ENCODE measurements at places on chromosomes 7 and 10.

DNA sequence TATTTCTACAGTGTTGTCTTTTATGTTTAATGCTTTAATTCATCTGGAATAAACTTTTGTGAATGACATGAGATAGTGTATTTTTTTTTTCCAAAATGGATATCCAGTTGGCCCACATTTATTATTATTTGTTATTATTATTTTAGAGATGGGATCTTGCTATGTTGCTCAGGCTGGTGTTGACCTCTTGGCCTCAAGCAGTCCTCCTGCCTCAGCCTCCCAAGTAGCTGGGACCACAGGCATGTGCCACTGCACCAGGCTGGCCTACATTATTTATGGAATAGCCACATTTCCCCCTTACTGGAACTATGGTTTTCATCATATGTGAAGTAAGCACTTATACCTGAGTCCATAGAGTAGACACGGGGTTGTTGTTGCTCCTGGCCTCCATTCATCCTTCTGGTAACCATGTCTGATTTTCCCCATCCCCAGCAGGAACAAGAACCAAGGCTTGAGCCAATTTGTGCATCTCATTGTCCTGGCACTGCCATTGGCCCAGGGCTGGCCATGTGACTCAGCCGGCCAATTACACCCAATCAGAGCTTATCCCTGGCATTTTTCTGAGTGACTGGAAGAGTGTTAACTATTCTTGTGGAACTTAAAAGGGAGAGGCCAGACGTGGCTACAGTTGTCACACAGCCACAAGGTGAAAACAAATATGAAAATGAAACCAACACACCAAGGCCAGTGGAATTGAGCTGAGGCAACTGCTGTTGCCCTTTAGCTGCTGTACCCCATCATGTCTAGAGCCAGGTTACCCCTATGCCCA is 23.1 kb downstream of the PRF1 start:
- no peak for DNase-seq

GRCh38 chr7:51289623-51290303 is 26.8 kb downstream of the COBL start:
- DNase-seq = no peak

DNA sequence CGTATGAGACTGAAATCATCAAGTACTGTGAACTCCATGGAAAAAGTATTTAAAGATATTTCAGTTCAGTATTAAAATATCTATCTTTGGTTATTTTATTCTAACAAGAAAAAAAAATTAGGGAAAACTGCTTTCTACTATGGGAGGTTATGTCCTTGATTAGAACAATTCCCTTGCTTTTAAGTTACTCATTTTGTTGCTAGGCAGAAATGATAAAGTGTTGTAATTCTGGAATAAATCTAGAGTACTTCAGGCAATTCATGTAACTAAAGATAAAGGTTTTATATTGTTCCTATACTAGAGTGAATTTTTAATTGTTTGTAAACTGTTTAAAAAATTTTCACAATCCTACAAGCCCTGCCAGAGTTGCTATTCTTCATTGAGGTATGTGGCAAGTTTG is 92.0 kb downstream of the BBS9 start:
- no peak for DNase-seq

DNA sequence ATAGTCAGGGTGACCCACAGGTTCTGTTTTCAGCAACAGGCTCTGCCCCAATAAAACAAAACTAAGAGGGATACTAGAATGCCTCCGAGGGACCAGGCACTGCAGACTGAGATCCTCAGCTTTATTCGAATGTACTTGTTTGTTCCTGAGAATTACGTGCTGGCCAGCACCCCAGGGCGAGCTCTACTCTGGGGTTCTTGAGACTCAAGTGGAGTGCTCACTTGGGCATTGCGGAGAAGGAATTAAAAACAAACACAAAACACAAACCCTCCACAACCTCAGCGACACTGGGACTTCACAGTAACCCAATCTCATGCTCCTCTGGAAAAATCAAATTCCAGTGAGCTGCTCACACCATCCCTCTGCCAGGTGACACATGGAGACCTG is 250.7 kb downstream of the TNS3 start:
- DNase-seq = no peak

DNA sequence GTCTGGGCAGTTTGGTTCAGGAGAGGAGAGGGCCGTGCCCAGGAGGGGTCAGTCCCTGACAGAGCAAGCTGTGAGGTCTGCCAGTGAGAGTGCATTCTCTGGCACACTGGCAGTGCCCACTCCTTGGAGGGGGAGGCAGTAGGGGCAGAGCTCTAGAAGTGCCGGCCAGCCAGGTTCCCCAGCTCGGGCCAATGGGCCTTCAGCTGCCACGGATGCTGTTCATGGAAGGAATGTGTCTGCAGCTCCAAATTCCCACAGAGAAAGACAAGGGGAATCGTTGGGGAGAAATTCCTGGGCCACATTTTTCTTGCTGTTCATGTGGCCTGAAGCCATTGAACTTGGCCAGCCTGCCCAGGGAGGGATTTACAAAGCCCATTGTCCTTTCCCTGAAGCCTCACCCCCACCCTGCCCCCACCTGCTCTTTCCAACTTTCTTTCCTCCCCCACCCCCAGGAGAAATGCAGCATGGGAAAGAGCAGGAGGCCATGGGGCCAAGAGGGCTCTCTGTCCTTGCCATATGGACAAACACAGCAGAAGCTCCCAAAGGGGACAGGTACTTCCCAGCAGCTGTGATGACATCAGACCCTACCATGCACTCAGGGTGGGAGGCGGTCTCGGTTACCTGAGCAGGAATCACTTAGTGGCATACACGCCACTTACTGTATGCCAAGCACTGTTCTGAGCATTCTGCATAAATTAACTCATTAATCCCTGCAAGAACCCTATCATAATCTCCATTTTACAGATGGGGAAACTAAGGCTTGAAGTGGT is 70.7 kb downstream of the ARHGAP22 start:
- DNase-seq = no peak

DNA sequence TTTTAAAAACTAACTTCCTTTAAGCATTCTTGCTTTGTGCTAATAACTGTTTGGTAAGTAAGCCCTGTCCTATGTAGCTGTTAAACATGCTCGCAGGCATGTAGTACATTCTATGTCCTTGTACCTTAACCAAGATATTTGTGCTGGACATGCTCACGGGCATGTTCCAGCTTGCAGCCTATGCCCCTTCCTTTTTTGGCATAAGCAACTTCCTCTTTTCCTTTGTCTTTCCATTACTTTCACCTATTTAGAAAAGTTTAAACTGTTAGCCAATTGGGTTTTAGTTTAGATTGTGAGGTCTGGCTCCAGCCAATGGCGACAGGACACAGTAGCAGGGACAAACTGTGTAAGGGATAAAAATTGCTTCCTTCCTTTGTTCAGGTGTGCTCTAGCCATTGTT is 14.4 kb upstream of the APBB1IP start:
- DNase-seq = no peak

DNA sequence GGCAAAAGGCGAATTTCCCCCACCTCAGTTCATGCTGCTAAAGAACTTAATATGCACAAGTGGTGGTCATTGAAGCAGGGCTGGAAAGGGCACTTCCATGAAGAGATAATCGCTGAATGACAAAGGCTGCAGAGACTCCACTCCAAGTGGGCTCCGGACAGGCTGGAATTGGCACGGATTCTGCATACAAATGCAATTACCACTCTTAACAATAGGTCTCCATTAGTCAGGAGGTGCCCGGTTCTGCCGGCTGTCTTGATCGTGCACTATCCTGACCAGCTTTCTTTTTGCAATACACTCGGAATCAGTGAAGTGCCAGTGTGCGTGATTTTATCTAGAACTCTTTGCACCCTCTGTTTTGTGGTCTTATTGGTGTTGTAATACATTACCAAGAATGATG is 49.7 kb downstream of the INSYN2A start:
- no peak for DNase-seq

DNA sequence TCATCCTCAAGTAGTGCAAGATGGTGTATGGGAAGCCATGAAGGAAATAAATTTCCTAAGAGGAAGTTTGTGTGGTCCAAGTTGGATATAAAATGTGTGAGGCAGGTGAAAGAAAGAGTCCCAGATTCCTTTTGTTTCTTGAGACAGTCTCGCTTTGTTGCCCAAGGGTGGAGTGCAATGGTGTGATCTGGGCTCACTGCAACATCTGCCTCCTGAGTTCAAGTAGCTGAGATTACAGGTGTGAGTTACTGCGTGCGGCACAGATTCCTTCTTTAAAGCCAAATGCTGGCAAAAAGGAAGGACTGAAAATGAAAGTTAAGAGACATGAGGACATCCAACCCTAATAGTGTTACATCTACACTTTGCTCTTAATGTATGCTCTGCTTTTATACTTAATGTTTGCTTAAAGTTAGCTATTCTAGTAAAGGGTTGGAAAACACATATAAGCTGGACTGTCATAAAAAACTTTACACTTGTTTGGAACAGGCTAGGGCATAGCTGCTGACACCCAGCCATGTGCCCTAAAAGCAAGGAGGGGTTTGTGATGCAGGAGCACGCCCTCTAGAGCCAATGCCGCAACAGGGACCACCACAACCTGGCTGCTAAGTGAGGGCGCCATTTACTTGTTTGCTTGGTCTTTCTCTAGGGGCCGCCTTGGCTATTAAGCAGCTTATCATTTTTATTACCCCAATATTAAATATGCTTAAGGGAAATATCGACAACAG is 34.5 kb downstream of the CLEC2L start:
- DNase-seq = no peak

- no peak for DNase-seq
Measured at GRCh38 chr7:149854611-149855360, 16.6 kb downstream of the ZNF862 start.

Measured in naive B cell (primary cell).